PC-3 (cell line): ENCODE measurements at places on chromosomes 5 and 9. TPM values are rescaled to one million over a fixed set of nuclear protein-coding genes. Genes with fewer than 3 reads are reported as not detected.

SLC46A2 gene
- not detected in 2 replicates for total RNA-seq

ANGPTL2 gene
- total RNA-seq: 0.07 and 0.75 TPM in 2 replicates

GRCh38 chr5:60470881-60471280, 229.1 kb downstream of the DEPDC1B start:
- no peak overlapping the region for H3K27ac ChIP-seq
- DNase-seq: no peak
- H3K4me1 ChIP-seq: no peaks in the 10 kb centered on the region
- no peaks in the 10 kb centered on the region for H3K36me3 ChIP-seq

- H3K36me3 ChIP-seq: no peaks in the 10 kb centered on the region
- H3K27me3 ChIP-seq: no peaks in the 10 kb centered on the region
- no peak overlapping the region for H3K4me3 ChIP-seq
- DNase-seq: no peak
- H3K27ac ChIP-seq: no peak overlapping the region
Observed at GRCh38 chr9:92026206-92027002, 76.4 kb upstream of the ROR2 start.

DNA sequence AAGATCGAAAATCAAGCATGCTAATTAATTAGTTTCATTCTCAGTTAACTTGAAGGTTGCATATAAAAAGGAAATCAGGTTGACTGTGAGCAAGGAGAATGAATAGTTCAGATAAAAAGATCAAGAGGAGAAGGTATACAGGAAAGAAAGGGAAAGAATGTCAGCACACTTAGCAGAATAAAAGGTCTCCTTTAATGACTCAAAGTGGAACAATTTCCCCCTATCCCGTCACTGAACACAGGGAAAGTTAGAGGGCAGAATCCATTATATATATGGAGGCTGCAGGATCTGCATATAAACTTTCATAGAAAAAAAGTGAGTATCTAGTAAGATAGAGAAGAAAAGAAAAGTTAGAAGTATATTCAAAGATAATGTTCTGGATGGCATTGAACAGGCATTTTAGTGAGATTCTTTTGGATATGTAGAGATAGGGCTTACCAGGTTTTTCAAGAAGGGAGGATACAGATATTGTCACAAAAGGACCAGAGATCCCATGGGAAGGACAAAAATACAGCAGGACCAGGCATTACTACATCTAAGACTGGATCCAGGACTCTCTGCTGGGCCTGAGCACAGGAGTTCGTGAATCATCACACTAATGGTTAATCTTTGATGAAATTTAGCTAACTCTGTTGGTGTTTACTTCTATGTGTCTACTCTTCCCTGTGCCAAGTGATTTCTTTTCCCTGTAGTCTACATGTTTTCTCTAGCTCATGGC, 988.2 kb upstream of the ARRDC3 start:
- no peak for DNase-seq
- peaks cover 21% of the 10 kb centered on the region for H3K4me1 ChIP-seq
- peak overlapping the region; percentile 86 for H3K27ac ChIP-seq
- H3K36me3 ChIP-seq: no peaks in the 10 kb centered on the region
- no peak overlapping the region for H3K4me3 ChIP-seq

DNA sequence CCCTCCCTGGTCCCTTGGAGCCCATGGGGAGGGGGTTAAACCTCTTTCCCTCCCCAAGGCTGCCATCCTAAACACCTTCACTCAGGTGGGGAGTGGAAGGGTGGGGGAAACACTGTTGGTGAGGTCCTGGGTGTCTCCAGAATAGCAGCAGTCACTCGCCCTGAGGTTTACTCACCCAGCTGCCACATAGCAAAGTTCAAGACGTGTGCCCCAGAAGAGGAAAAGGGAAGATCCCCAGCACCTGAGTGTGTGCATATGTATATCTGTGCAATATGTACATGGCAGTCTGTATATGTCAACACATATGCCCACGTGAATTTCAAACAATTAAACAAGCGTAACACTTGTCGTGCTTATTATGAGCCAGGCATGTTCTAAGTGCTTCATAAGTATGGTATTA, 31.3 kb upstream of the SMU1 start:
- H3K4me3 ChIP-seq: no peak overlapping the region
- no peak for DNase-seq
- no peaks in the 10 kb centered on the region for H3K27me3 ChIP-seq
- peaks cover 25% of the 10 kb centered on the region for H3K4me1 ChIP-seq
